Stimulated activated CD8-positive, alpha-beta memory T cell treated with anti-CD3 and anti-CD28 coated beads, Interleukin-4, amount 100 ng/mL, for 1 hour (primary cell): ENCODE measurements at places on chromosomes 4 and X.

DNA sequence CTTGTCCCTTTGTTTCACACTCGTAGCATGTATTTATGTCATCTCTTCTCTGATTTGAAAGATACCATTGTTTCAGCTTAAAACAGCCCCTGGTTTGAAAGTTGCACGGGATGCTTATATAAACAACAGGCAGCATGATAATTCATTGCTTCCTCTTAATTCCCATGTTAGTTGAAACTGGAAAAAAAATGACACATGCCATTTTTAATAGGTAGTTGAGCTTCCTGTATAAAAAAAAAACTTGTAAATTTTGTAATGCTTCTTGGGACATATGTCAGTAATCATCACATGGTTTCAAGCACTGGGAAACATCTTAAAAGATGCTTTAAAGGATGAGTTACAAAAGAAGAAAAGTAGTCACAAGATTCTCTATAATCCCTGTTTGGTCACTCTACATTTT lies 243.0 kb downstream of the PALLD start:
- DNase-seq = no peak

- DNase-seq = no peak
Observed at GRCh38 chrX:41512394-41512793, 65.3 kb downstream of the NYX start.

GRCh38 chr4:10460313-10461047 lies 3.3 kb upstream of the ZNF518B start:
- no peak for DNase-seq

DNA sequence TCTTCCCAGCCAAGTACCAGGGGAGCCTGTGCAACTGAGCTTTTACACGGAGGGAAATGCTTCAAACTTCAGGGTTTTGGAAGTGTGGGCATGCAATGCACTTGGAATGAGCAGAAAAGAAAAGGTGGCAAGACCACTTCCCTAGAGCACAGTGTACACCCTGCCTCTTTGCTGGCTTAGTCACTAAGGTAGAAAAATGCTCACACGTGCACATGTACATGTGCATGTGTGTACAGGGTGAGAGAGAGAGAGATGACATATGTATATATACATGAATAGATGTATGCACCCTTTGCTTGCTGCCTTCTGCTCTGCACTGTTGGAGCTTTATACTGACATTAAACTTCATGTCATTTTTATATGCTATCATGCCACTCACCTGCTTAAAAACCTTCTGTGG lies 7.9 kb upstream of the KLF3 start:
- no peak for DNase-seq

- no peak for DNase-seq
Observed at GRCh38 chr4:137957806-137958205, 284.3 kb downstream of the SLC7A11 start.

- no peak for DNase-seq
Observed at GRCh38 chr4:14958436-14958835, 43.8 kb upstream of the CPEB2 start.

DNA sequence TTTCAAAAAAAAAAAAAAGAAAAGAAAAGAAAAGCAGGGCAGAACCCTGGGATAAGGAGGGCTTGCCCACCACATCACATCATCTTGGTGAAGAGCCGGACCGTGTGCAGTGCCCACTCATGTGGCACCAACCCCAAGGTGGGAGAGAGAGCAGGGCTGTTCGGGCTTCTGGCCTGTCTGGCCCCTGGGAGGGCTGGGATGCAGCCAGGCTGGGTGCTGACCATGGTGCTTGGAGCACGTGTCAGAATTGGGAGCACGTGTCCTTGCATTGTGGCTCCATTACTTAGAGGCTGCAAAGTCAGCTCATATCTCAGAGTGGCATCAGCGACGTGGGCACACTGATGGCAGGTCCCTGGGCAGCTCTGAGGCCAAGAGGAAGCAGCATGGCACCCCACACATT lies 100.9 kb upstream of the AFAP1 start:
- no peak for DNase-seq

GRCh38 chr4:122903766-122904288 lies 18.6 kb downstream of the NUDT6 start:
- no peak for DNase-seq

GRCh38 chrX:91434351-91435168 lies at the start of gene PABPC5:
TSS of gene PABPC5 (plus strand) at chrX:91434839. CDS start at chrX:91435578, 739 bp downstream.
- DNase-seq = no peak

DNA sequence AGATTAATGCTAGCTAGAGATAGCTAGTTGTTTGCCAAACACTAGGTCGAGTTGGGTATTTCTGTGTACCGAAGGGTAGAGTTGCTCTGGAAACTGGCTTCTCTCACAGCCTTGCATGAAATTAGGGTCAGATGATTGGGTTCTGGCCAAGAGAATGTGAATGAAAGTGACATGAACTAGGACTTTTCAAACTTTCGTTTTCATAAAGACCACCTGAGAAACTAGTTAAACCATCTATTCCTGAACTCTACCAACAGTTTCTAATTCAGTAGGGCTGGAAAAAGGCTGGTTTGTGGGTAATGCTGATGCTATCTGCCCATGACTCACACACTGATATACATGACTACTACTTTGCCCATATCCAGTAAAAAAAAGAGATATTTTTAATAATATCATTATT lies 157.6 kb downstream of the GASK1B start:
- DNase-seq = no peak

GRCh38 chr4:4481399-4481994 lies 60.4 kb downstream of the STX18 start:
- no peak for DNase-seq

DNA sequence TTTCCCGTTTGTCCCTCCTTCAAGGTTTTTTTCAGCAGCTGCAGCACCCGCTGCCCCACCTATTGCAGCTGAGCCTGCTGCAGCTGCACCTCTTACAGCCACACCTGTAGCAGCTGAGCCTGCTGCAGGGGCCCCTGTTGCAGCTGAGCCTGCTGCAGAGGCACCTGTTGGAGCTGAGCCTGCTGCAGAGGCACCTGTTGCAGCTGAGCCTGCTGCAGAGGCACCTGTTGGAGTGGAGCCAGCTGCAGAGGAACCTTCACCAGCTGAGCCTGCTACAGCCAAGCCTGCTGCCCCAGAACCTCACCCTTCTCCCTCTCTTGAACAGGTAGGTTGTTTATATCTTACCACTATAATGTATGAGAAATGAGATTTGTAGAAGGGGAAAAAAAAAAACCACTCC lies 4.5 kb downstream of the PRR27 start:
- no peak for DNase-seq
